DND-41 (cell line): ENCODE measurements at places on chromosomes 4 and X.

DNA sequence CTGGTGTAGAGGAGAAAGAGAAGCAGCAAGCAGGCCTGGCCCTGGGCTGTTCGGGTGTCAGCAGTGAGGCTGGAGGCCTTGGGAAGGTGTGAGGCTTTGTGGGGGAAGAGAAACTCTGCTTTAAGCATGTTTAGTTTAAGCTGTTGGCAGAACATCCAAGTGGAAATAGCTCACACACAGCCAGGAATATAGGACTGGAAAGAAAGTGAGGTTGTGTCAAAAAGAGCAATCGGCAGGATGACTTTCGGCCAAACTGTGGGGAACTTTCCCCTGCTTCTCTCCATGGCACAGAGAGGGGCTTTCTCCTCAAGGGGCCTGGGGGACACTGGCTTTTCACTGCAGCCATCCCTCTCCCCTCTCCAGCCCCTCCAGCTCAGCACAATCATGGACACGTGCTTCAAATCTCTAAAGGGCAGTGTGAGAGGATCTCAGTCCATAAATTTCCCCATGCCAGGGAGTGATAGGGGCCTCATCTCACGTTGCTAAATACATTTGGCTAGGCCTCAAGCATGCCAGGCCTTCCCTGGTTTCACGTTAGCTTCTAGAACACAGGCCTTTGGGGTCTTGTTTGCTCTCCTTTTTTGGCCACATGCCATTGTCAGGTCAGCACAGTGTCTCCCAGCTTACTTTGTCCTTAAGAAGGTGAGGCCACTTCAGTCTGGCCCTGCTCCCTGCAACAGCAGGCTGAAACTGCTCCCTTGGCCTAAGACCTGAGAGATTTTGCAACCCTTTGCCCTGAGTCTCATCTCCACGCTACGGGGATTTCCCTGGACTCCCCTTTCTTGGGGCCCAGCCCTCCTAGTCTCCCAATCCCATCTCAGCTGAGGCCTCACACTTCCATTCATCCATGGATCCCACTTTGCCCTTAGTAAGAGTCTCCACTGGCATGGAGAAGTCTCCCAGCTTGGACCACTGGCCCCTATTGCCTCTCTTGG, 8.3 kb upstream of the CITED1 start:
- no peak for DNase-seq

GRCh38 chr4:108443585-108443984, 176.8 kb upstream of the RPL34 start:
- peak; percentile 38 for DNase-seq

DNA sequence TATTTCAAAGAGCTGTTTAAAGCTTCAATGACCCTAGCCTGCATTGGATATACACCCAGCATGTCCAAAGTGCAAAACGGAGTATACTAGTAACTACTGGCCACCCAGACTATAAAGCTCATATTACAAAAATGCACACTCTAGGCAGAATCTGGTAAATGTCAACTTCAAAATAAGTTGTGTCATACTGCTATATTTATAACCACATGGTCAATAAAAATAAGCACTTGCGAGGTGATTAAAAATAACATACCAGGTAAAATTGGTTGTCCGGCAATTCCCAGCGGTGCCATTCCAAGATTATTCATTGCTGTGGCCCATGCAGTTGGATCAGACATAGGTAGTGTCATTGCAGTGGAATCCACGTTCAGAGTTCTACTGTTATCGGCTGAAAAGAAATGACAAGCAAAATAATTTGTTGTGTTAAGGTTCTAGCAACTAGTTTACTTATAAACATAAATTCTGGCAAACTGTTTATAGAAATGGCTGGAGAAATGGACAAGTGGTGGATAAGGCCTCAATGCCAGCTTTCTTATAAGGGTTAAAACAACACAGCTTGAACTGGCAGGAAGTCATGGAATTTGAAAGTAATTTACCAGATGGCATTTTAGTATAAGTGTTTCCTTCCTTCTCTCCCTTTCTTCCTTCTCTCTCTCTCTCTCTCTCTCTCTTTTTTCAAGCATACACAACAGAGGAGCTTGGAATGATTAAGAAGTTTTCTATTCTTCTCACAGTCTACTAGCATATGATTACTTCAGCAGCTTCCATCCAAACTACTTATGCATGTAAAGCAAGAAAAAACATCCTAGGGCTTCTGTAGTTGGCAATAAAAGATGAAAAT, 199.9 kb downstream of the ENOX2 start:
- no peak for DNase-seq

DNA sequence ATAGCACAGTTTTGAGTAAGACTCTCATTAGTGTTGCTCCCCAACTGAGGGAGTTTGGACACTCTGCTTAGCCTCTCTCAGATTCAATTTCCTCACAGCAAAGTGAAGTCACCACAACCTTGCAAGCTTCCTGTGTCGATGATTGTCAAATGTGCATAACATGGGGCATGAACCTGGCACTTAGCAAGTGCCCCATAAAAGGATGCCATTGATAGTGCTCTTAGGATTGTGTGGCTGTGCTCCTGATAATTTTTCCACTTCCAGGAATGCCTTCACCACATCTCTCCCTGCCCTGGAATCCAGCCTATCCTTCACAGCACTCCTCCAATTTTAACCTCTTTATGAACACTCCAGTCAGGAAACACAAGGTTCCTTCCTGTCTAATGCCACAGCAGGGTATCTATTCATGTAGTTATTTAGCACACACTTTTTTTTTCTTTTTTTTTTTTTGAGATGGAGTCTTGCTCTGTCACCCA, 309.4 kb downstream of the PPP3CA start:
- DNase-seq: no peak

DNA sequence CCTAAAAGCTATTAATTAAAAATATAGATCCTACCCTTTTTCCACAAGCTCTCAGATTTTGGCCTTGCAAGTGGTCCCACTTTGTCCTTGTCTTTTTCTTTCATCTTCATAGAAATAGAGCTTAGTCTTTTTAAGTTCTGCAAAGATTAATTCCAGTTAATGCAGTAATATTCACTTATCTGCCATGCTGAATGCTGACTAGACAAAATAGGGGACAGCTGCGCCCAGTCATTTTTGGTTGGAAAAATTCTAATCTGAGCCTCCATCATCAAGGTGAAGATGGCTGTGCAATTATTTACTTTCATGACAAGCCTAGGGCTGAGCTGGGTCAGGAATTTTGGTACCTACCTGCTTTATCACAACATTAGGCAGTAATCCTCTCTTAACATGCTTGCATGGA, 241.3 kb upstream of the CXorf66 start:
- no peak for DNase-seq

- DNase-seq: peak; percentile 74
Observed at GRCh38 chrX:49165901-49166881, 3.6 kb downstream of the MAGIX start.

- no peak for DNase-seq
Observed at GRCh38 chr4:177411996-177412395, 30.2 kb downstream of the AGA start.

GRCh38 chr4:153748378-153748777, 11.4 kb downstream of the RNF175 start:
- no peak for DNase-seq

- DNase-seq: no peak
Observed at GRCh38 chrX:150036181-150036580, 97.9 kb upstream of the EOLA2 start.

GRCh38 chr4:157898836-157899605, 273.8 kb downstream of the GASK1B start:
- DNase-seq: no peak

DNA sequence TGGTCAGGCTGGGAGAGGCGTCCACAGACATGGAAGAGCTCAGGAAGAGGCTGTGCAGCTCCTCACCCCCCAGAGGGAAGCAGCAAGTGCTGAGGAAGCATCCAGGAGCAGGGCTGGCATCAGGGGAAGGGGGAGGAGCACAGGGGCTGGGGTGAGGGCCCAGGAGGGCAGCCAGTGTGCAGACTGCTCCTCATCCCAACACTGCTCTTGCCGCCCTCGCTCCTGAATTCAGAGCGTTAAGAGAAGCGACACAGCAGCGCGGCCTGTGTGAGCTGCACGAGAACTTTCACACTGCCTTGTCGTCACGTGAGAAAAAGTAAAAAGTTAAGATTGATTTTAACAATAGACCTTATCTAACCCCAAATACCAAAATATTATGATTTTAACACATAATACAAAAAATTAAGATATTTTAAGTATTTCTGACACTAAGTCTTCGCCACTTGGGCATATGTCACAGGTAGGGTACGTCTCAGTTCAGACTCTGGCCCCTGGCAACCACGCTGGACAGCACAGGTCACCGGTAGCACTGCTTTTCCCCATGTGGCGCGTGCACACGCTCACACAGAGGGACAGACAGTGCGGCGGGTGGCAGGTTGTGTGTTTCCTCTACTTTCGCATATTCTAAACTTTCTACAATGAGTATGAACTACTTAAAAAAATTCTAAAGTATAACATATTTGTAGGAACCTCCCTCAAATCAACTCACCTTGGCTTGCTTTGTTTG, 19.7 kb downstream of the NOP14 start:
- no peak for DNase-seq

DNA sequence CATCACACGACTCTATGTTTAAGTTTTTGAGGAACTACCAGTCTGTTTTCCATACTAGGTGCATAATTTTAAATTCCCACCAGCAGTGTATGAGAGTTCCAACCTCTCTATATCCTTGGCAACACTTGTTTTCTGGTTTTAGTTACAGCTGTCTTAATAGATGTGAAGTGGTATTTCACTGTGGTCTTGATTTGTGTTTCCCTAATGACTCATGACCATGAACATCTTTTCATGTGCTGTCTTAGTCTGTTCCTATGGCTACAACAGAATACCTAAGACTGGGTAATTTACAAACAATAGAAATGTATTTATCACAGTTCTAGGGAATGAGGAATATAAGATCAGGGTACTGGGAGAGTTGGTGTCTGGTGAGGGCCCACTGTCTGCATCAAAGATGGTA, 51.5 kb upstream of the GPR78 start:
- no peak for DNase-seq

DNA sequence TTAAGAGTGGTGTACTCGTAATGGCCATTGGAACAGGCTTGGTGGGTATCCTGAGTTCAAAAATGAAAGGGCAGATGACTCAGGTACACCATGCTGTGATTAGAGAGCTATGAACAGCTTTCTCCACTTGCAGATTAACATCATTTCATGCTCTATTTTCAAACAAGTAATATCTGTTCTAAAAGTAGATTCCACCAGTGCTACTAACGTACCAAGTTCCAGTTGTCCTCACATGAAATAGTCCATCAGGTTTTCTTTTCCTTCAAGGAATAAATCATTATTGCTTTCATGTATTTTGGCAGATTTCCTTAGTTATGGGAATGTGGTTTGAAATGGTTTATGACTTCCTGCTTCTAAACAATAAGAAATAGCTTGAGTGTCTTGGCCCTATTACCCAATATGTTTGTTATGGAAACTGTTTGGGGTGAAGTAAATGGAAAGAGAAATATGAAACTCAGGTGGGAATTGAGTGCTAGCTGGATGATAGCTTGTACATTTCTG, 49.9 kb downstream of the PCDH7 start:
- no peak for DNase-seq

DNA sequence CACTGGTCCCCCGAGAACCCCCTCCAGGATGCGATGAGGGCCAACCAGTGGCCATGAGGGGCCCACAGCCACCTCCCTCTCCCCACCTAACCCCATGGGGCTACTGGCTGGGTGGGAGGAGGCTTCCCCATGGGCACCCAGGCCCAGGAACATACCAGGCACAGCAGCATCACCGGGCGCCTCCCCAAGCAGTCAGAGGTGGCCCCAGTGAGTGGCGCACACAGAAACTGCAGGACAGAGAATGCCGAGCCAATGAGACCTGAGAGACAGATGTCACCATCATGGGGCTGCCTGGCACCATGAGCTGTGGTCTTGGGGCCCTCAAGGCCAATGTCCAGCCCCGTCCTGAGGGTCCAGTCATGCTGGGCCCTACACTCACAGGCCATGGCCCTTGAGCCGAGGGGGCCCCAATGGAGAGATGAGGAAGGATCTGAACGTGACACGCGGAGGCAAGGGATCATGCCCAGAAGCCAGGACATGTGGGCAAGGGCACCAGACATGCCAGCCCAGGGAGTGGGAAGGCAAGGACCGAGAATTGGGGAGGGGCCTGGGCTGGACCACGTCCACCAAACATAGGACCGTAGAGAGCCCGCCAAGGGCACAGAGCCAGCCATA, 30.1 kb downstream of the NOP14 start:
- no peak for DNase-seq

GRCh38 chr4:1260418-1261106, 11.6 kb upstream of the CTBP1 start:
- no peak for DNase-seq

DNA sequence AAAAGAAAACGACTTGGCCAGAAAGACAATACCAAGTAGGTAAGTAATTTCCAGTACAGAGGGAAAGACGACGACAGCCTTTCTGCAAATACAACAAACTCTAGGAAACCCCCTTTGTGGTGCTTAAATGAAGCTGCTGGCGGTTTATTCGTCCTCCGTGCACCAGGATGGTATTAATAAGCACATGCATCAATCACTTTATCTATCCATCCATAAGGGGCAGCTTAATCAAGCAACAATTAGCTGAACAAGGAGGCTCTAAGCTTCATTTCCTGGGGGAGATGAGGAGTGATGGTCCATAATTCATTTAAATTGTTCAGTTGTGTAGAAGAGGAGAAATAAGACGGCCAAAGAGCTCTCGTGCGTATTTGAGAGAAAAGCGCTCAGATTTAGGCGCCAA, 26.2 kb downstream of the IRF2 start:
- no peak for DNase-seq

- no peak for DNase-seq
Observed at GRCh38 chr4:85829276-85830051, 354.5 kb downstream of the ARHGAP24 start.

DNA sequence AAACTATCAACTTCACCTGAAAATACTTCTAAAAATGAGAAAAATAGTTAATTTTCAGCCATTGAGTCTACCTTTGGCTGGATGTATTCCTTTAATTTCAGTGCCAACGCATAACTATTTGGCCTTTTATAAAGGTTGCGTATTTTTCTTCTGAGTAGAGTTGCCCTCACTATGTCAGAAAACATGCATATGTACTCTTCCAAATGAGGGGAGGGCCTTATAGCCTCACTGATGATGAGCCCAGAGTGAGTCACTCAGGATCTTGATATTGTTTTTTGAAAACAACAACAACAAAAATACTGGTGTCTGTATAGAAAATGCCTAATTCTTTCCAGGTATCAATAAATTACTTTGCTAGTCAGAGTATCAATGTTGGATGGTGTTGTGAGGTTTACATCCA, 349.3 kb downstream of the FBXO8 start:
- DNase-seq: no peak

GRCh38 chr4:151313306-151314009, 11.9 kb downstream of the SH3D19 start:
- no peak for DNase-seq

- DNase-seq: no peak
Observed at GRCh38 chr4:77710059-77710458, 104.4 kb downstream of the CXCL13 start.

DNA sequence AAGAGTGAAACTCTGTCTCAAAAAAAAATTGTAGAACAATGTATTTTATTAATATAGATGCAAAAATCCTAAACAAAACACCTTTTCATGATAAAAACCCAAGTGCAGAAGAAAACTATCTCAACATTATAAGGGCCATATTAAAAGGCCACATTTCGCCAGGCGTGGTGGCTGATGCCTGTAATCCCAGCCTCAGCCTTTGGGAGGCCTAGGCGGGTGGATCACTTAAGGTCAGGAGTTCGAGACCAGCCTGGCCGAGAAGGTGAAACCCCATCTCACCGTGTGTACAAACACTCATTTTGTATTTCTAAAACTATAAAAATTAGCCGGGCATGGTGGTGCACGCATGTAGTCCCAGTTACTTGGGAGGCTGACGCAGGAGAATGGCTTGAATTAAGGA, 9.9 kb upstream of the FAM193A start:
- DNase-seq: no peak

- no peak for DNase-seq
Observed at GRCh38 chr4:144614850-144615585, 30.9 kb upstream of the HHIP start.
